ENCODE measurements at places on chromosomes 4 and X. TPM values are rescaled to one million over a fixed set of nuclear protein-coding genes. Genes with fewer than 3 reads are reported as not detected.

The ABCB7 gene
- 16.2 TPM for total RNA-seq

The EOLA1 gene
- total RNA-seq = 7.8 TPM

The RHOXF2B gene
- not detected for total RNA-seq

The CENPI gene
- total RNA-seq = 35.1 TPM

The NSD2 gene
- total RNA-seq = 86.9 TPM

The ADH1A gene
- total RNA-seq = not detected

The ZNF711 gene
- not detected for total RNA-seq

The CETN2 gene
- total RNA-seq = 74.9 TPM

The HDAC8 gene
- total RNA-seq = 23.3 TPM

The FAM114A1 gene
- 9.2 TPM for total RNA-seq

The USP51 gene
- 8.1 TPM for total RNA-seq

The SRPX gene
- not detected for total RNA-seq

The SHISA3 gene
- 6.1 TPM for total RNA-seq

The RTL9 gene
- total RNA-seq = not detected

The SSX3 gene
- total RNA-seq = not detected

The DCAF4L1 gene
- not detected for total RNA-seq

The PTPN13 gene
- total RNA-seq = 0.49 TPM

The TBC1D1 gene
- total RNA-seq = 85.5 TPM

The GSX2 gene
- total RNA-seq = 6.8 TPM

The STIM2 gene
- total RNA-seq = 35.5 TPM

The ADH1C gene
- not detected for total RNA-seq

The DCTD gene
- 122 TPM for total RNA-seq

The BCORL1 gene
- total RNA-seq = 1.4 TPM

The SYTL4 gene
- 0.86 TPM for total RNA-seq

The PF4V1 gene
- not detected for total RNA-seq

The MAGEB5 gene
- not detected for total RNA-seq

The SLC25A31 gene
- not detected for total RNA-seq

The COL4A6 gene
- not detected for total RNA-seq

The RASSF6 gene
- total RNA-seq = not detected

Data from G401 (cell line).